Activated T-cell treated with anti-CD3 and anti-CD28 coated beads, Interleukin-2, amount 50 U/mL, for 72 hours (primary cell): ENCODE measurements at places on chromosomes 6 and 20. TPM values are rescaled to one million over a fixed set of nuclear protein-coding genes. Genes with fewer than 3 reads are reported as not detected.

GRCh38 chr6:145953200-145953599 is 11.0 kb downstream of the SHPRH start:
- H3K4me3 ChIP-seq = no peak overlapping the region
- H3K4me1 ChIP-seq = peaks cover 18% of the 10 kb centered on the region
- H3K36me3 ChIP-seq = peaks cover 14% of the 10 kb centered on the region
- no peak for DNase-seq

DNA sequence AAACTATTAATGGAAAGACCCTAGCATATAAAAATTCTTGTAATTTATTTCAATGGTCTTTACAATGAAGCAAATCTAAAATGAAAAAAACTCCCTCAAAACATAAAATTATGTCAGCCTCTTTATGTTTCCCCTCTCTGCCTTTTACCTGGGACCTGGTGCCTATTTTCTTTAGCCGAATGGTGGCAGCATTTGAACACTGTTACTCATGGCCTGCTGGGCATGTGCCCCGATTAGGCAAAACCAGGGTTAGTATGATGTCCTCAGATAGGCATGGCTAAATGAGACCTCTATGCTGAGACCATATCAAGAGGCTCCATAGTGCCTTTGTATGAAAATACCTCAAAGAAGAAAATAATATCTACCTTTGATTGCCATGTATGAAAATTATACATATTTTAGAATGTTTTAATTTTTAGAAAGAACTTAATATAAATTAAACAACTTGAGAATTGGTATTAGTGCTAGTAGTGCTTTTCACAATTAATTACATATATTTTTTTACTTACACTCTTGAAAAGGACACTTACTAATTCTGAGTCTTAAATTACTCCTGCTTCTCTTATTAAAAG is 22.5 kb upstream of the C6orf58 start:
- DNase-seq = peak; percentile 21
- no peaks in the 10 kb centered on the region for H3K4me1 ChIP-seq
- H3K27ac ChIP-seq = no peak overlapping the region
- H3K27me3 ChIP-seq = peaks cover 24% of the 10 kb centered on the region
- no peaks in the 10 kb centered on the region for H3K36me3 ChIP-seq

DNA sequence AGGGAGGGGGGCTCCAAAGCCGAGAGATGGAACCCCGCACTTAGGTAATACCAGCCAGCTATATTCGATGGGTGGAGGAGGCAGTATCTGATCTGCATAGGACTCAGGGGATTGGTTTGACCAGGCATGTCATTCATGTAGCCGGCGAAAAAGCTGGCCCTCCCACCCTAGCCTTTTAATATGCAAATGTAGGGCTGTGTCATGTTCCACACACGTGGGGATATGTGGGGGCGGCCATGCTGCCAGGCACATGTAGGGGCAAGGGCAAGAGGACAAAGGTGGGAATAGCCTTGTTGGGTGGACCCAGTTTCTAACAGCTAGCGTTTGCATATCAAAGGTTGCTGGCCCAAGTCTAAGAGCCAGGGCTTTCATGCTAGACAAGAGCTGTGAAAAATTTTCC is 39.1 kb upstream of the DDR1 start:
- DNase-seq = no peak
- H3K36me3 ChIP-seq = no peaks in the 10 kb centered on the region
- peaks cover 23% of the 10 kb centered on the region for H3K4me1 ChIP-seq
- no peaks in the 10 kb centered on the region for H3K27me3 ChIP-seq
- no peak overlapping the region for H3K4me3 ChIP-seq

Gene ADIG
- not detected for total RNA-seq
